PC-9 (cell line): ENCODE measurements at places on chromosomes 5 and 9. TPM values are rescaled to one million over a fixed set of nuclear protein-coding genes. Genes with fewer than 3 reads are reported as not detected.

PLEKHG4B gene
- total RNA-seq, result not detected in 2 replicates

PKD2L2 gene
- 0.46 and 0.50 TPM in 2 replicates for total RNA-seq

C9 gene
- not detected in 2 replicates for total RNA-seq

GRCh38 chr5:123929055-123929474 lies 417.1 kb downstream of the CSNK1G3 start:
- no peak for DNase-seq
- H3K4me1 ChIP-seq, result no peaks in the 10 kb centered on the region
- no peaks in the 10 kb centered on the region for H3K36me3 ChIP-seq
- no peaks in the 10 kb centered on the region for H3K27me3 ChIP-seq
- no peak overlapping the region for H3K4me3 ChIP-seq

- H3K27me3 ChIP-seq, result no peaks in the 10 kb centered on the region
- no peak for DNase-seq
- no peaks in the 10 kb centered on the region for H3K4me1 ChIP-seq
- H3K4me3 ChIP-seq, result no peak overlapping the region
These were observed 74.3 kb downstream of the KIAA0825 start for GRCh38 chr5:94544031-94544650.

DNA sequence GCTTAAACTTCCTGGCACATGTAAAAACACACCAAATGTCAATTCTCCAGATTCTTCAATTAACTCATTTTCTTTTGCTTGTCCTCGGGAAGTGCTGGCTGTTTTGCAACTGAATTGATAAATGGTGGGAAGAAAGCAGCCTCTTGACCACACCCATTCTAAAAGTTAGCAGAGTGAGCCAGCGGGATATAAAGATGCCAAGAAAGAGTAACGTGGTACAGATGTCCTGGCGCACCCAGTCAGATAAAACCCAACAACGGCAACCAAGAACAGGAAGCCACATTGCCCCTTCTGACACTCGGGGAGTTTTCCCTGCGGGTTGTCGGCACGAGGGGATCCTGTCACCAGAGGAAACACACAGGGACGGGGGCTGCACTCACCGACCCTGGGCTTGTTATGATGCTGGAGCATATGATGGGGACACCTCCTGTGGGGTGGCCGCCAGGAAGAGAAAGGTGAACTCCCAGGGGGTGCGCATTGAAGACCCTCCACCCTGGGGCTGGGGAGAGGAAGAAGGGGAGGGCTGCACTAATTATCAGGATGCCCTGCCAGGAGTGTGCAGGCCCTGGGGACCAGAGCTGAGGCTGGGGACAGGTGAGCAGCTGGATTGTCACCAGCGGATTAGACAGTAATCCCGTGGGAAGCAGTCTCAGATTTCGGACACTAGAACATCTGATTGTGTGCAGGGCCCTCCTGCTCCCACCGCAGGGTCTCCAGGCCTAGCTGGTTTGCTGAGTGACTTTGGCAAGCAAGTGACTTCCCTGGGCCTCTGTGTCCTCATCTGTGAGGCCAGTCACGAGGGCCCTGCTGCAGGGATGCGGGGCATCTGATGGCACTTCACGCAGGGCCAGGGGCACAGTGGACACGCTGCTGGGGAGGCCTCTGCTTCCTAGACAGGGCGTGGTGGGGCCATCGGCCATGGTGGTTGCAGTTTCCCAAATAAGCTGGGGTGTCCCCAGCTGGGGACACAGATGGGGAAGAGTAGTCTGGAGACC lies 59.2 kb downstream of the CRB2 start:
- no peak overlapping the region for H3K27ac ChIP-seq
- no peak for DNase-seq
- no peaks in the 10 kb centered on the region for H3K36me3 ChIP-seq
- H3K4me3 ChIP-seq, result no peak overlapping the region
- no peaks in the 10 kb centered on the region for H3K27me3 ChIP-seq

DNA sequence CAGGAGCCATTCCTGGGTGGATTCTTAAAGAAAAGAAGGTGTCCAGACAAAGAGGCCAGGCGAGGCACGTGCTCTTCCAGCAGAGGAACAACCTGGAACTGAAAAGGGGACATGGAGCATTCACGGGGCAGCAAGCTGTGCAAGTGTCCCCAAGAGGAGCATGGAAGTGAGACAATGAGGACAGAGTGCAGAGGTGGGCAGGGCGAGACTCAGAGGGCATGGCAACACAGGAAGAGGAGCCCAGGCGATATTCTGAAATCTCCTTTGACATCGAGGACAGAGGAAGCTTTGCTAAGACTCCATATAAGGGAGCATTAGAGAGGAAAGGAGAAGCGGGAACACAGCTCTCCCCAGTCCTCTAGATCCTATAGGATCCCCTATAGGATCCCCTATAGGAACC lies 29.4 kb upstream of the SPATA31E1 start:
- 0 out of 2 replicates have a peak, but pooled peaks cover 8% of the 10 kb centered on the region for H3K4me1 ChIP-seq
- H3K36me3 ChIP-seq, result no peaks in the 10 kb centered on the region
- no peaks in the 10 kb centered on the region for H3K27me3 ChIP-seq
- H3K4me3 ChIP-seq, result no peak overlapping the region
- no peak overlapping the region for H3K27ac ChIP-seq
- no peak for DNase-seq

- no peak overlapping the region for H3K4me3 ChIP-seq
- H3K27ac ChIP-seq, result no peak overlapping the region
- H3K27me3 ChIP-seq, result no peaks in the 10 kb centered on the region
- no peaks in the 10 kb centered on the region for H3K4me1 ChIP-seq
- no peak for DNase-seq
These were observed 203.8 kb downstream of the TSSK1B start for GRCh38 chr5:113230711-113231652.

GRCh38 chr5:180849827-180850226 lies 11.2 kb downstream of the ZFP62 start:
- no peaks in the 10 kb centered on the region for H3K4me1 ChIP-seq
- H3K27ac ChIP-seq, result no peak overlapping the region
- H3K4me3 ChIP-seq, result peak overlapping the region; percentile 16
- H3K27me3 ChIP-seq, result no peaks in the 10 kb centered on the region

DNA sequence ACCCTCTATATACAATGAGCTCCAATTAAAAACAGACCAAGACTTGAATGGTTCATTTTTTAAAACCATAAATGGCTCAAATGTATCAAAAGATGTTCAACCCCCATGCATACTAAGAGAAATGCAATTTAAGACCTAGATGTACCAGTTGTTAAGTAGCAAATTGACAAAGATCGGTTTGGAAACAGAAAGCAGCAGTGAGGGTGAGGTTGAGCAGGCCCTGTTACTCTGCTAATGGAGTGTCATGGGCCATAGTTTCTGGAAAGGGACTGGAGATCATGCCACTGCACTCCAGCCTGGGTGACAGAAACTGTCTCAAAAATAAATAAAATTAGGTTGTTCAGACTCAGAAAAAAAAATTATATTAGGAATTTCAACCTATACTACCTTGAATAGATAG lies 55.0 kb downstream of the FNBP1 start:
- DNase-seq, result no peak
- H3K27me3 ChIP-seq, result no peaks in the 10 kb centered on the region
- peaks cover 30% of the 10 kb centered on the region for H3K4me1 ChIP-seq

DNA sequence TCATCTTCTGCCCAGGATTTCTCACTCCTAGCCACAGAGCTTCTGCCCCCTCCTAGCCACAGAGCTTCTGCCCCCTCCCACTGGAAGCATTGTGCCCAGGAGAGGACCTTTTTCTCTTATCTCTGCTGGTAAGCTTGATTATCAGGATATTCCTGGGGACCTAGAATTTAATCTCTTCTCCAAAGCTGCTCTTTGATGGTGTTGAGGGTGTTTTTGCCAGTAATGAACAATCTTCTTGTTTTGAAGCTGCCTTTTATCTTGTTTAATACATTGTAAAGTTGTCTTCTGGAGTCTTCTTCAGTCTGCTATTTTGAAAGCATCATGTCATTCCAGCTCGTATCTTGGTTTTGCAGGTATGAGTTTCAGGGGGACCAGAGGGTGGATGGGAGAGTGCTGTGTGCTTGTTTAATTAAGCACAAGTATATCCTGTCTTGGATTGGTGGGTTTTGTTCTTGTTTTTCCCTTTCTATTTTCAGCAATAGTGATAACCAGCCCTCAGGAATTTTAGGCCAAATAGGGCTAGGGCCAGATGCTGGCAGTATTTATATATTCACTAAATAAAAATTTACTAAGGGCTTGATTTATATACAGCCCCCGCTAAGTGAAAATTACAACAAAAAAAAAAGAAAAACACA lies 214.0 kb upstream of the DMRT1 start:
- no peaks in the 10 kb centered on the region for H3K36me3 ChIP-seq
- H3K4me1 ChIP-seq, result no peaks in the 10 kb centered on the region
- DNase-seq, result no peak
- H3K27me3 ChIP-seq, result no peaks in the 10 kb centered on the region

- no peaks in the 10 kb centered on the region for H3K4me1 ChIP-seq
- H3K4me3 ChIP-seq, result no peak overlapping the region
- no peaks in the 10 kb centered on the region for H3K27me3 ChIP-seq
These were observed 154.3 kb downstream of the PALM2AKAP2 start for GRCh38 chr9:109934136-109934856.

GRCh38 chr5:72811849-72812248 lies 4.6 kb upstream of the TNPO1 start:
- H3K27me3 ChIP-seq, result no peaks in the 10 kb centered on the region
- no peaks in the 10 kb centered on the region for H3K36me3 ChIP-seq
- no peak overlapping the region for H3K27ac ChIP-seq
- DNase-seq, result no peak
- H3K4me1 ChIP-seq, result peaks cover 16% of the 10 kb centered on the region
- no peak overlapping the region for H3K4me3 ChIP-seq

- H3K27me3 ChIP-seq, result no peaks in the 10 kb centered on the region
- no peak overlapping the region for H3K27ac ChIP-seq
- no peaks in the 10 kb centered on the region for H3K36me3 ChIP-seq
- DNase-seq, result no peak
These were observed 855.5 kb upstream of the DMAC1 start for GRCh38 chr9:8655071-8655470.

DNA sequence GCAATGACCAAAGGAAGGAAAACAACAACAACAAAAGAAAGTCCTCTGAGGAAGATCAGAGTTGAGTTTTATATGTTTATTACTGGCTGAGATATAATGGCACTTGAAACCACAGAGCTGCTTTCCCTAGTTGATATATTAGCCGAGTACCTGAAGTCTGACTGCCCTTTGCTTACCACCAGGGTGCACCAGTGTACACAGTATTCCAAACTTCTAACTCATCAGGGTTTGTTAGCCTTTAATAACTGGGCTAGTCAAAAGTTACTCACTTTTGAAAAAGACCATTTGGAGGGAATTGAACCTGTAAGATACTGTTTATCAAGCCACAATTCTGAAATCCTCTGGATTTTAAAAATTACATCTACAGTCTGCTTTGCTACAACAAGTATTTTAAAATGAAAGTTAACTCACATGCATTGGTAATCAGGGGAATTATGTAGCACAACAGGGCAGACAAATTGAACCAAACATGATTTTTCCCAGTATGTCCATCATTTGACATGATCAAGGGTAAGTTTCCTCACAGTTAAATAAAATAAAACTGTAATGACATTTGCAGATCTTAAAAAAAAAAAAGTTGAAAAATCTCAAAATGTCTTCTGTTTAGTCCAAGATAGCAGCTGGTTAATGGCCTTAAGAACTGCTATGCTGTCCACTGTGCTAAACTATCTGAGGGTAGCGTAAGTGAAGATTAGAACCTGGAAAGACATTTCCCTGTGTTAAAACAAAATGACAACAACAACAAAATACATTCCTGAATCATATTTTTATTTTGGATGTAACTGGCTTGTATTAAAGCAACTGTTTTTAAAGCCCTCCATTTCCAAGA lies 57.3 kb upstream of the C6 start:
- DNase-seq, result peak; percentile 41
- no peak overlapping the region for H3K4me3 ChIP-seq
- H3K36me3 ChIP-seq, result no peaks in the 10 kb centered on the region
- H3K4me1 ChIP-seq, result no peaks in the 10 kb centered on the region
- no peaks in the 10 kb centered on the region for H3K27me3 ChIP-seq

DNA sequence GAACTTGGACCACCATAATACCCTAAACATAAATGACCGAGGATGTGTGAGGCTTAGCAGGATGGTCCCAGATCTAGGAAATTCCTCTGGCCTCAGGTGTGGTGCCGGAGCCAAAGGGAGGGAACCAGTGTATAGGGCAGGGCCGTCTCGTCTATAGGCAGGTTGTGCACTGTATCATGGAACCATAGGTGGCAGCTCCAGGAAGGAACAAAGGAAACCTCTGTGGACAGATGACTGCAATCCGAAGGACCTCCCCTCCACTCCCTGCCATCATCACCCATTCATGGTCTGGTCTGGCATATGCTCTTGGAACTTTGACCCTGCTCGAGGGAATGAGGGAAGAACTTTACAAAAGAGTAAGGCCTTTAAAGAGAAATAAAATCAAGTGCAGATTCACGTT lies 2.9 kb upstream of the MACIR start:
- peaks cover 6% of the 10 kb centered on the region for H3K4me1 ChIP-seq
- no peak for DNase-seq
- no peaks in the 10 kb centered on the region for H3K27me3 ChIP-seq
- H3K27ac ChIP-seq, result no peak overlapping the region
- no peak overlapping the region for H3K4me3 ChIP-seq

DNA sequence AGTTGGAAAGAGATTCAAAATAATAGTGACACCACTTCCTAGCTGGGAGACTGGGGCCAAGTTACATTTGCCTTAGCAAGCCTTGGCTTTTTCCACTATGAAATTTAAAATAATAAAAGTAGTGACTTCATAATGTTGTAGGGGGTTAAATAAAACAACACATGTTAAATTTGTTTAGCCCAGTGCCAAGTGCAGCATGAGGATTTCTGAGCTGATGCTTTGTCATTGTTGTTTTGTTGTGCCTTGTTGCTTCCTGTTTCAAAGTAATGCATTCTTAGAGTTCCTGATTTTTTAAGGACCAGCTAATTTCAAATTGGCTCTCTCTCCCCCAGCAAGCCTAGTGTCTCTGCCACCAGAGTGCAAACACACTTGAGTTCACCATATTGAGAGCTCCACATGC lies 270.7 kb upstream of the PAPPA start:
- H3K27me3 ChIP-seq, result no peaks in the 10 kb centered on the region
- no peaks in the 10 kb centered on the region for H3K36me3 ChIP-seq
- DNase-seq, result no peak
- H3K4me3 ChIP-seq, result no peak overlapping the region
- H3K27ac ChIP-seq, result no peak overlapping the region
- H3K4me1 ChIP-seq, result peaks cover under 1% of the 10 kb centered on the region; the same call in 1 of the 2 replicates

DNA sequence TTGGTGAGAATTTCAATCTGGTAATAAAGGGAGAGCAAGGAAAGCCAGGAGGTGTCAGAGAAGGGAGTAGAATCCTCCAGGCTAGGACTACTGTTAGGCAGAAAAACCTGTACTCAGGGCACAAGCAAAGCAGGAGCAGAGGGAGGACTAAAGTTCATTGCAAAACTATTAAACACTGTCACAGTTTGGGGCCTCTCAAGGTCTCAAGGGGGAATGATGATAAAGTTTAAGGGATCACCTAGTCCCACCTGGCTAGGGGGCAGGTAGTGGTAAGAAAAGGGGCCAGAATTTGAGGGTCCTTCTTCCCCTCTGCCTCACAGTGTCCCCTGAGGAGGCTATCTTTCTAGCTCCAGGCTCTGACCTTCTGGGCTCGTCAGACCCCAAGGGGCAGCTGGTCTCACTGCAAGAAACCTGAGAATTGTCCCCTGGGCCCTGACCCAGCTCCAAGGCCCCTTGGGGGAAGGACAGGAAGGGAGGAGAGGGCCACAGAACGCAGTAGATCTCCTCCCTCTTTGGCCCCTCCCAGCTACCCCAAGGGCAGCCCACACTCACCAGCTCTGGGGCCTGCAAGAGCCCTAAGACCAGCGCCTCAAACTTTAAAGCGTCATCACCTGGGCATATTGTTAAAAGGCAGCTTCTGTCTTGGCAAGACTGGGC lies 974 bp downstream of the CCDC69 start:
- no peaks in the 10 kb centered on the region for H3K36me3 ChIP-seq
- no peaks in the 10 kb centered on the region for H3K27me3 ChIP-seq
- no peaks in the 10 kb centered on the region for H3K4me1 ChIP-seq
- H3K4me3 ChIP-seq, result peak overlapping the region; percentile 71; the same call in 1 of the 2 replicates

GRCh38 chr5:149381986-149382338 lies 2.9 kb upstream of the IL17B start:
- no peaks in the 10 kb centered on the region for H3K27me3 ChIP-seq
- no peaks in the 10 kb centered on the region for H3K4me1 ChIP-seq
- H3K4me3 ChIP-seq, result no peak overlapping the region
- DNase-seq, result peak; percentile 81
- H3K36me3 ChIP-seq, result no peaks in the 10 kb centered on the region
